Lower lobe of right lung (tissue), 2 donors: ENCODE measurements at places on chromosomes 5 and 9. TPM values are rescaled to one million over a fixed set of nuclear protein-coding genes. Genes with fewer than 3 reads are reported as not detected.

AQP7 gene
- 3.7 TPM for total RNA-seq

RCL1 gene
- 22.9 TPM for total RNA-seq

FOXD4L6 gene
- total RNA-seq = not detected

RBM22 gene
- 46.8 TPM for total RNA-seq

KIF4B gene
- not detected for total RNA-seq

SPATA31D4 gene
- total RNA-seq = not detected

PCYOX1L gene
- total RNA-seq = 5.9 TPM

IRX1 gene
- 6.0 TPM for total RNA-seq

IL13 gene
- not detected for total RNA-seq

STK32A gene
- total RNA-seq = 2.9 TPM

CHMP5 gene
- total RNA-seq = 80.9 TPM

WNT8A gene
- total RNA-seq = not detected

CENPK gene
- 2.9 TPM for total RNA-seq

NR6A1 gene
- total RNA-seq = 4.5 TPM

RNF208 gene
- total RNA-seq = 5.8 TPM

AMBP gene
- total RNA-seq = 1.0 TPM

ENHO gene
- 0.59 TPM for total RNA-seq

FAM169A gene
- total RNA-seq = 1.1 TPM

SPATA31C1 gene
- total RNA-seq = not detected

TAF11L11 gene
- total RNA-seq = not detected

SHC3 gene
- total RNA-seq = 13.2 TPM

MOB3B gene
- 22.7 TPM for total RNA-seq

CDX1 gene
- total RNA-seq = not detected

GPR150 gene
- total RNA-seq = 0.18 TPM

GABRA1 gene
- total RNA-seq = not detected

NUDT12 gene
- 11.8 TPM for total RNA-seq

MUSK gene
- 3.2 TPM for total RNA-seq

LRRC14B gene
- total RNA-seq = not detected

ZMYND19 gene
- total RNA-seq = 15.2 TPM

FLT4 gene
- total RNA-seq = 24.8 TPM

CER1 gene
- total RNA-seq = not detected

RNF183 gene
- not detected for total RNA-seq

TTLL11 gene
- 11.7 TPM for total RNA-seq

CNTNAP3 gene
- total RNA-seq = 7.4 TPM

SPAG8 gene
- 13.3 TPM for total RNA-seq

SPRY4 gene
- total RNA-seq = 42.7 TPM

PAEP gene
- not detected for total RNA-seq

FYB1 gene
- total RNA-seq = 51.0 TPM

SLIT3 gene
- total RNA-seq = 48.6 TPM

COL15A1 gene
- 8.0 TPM for total RNA-seq

ADAMTS13 gene
- 1.9 TPM for total RNA-seq

GABRA6 gene
- total RNA-seq = not detected

HRCT1 gene
- 8.7 TPM for total RNA-seq

FOXD4 gene
- 0.32 TPM for total RNA-seq

ARHGEF28 gene
- 30.4 TPM for total RNA-seq

SLC24A2 gene
- total RNA-seq = not detected

CCDC180 gene
- total RNA-seq = 11.3 TPM

BHMT2 gene
- 3.9 TPM for total RNA-seq

SLC30A5 gene
- total RNA-seq = 62.7 TPM

SARDH gene
- total RNA-seq = 3.4 TPM

SPINK13 gene
- not detected for total RNA-seq

ADAMTS16 gene
- total RNA-seq = 1.1 TPM

MEIKIN gene
- not detected for total RNA-seq

GRXCR2 gene
- not detected for total RNA-seq

BTNL3 gene
- not detected for total RNA-seq

PROB1 gene
- total RNA-seq = 0.86 TPM

GAPVD1 gene
- 70.6 TPM for total RNA-seq
